ENCODE measurements at places on chromosomes 11 and 22.

GRCh38 chr22:37185646-37186227 lies 2.3 kb downstream of the C1QTNF6 start:
- no peak for DNase-seq

GRCh38 chr11:47466701-47467250 lies 17.8 kb upstream of the RAPSN start:
- DNase-seq = no peak

DNA sequence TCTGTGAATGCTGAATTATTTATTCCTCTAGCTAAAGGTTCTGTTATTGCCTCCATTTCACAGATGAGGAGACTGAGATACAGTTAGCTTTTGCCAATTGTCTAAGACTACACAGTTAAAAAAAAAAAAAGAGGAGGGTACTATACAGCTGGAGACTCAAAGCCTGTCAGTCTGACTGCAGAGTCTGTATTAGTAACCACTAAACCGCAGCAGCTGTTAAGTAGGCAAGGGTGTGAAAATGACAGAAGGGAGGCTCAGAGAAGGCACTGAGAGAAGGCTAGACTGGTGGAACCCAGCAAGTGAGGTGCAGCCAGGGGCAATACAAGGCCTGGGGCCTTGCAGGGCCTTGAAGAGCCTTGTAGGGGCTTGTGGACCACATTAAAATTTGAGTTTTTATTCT lies 181.2 kb downstream of the CSNK2A3 start:
- DNase-seq = no peak

GRCh38 chr22:33105501-33105911 lies 47.3 kb upstream of the SYN3 start:
- peak; percentile 42 for DNase-seq

- no peak for DNase-seq
Measured at GRCh38 chr11:45806072-45806933, 1.4 kb downstream of the SLC35C1 start.

DNA sequence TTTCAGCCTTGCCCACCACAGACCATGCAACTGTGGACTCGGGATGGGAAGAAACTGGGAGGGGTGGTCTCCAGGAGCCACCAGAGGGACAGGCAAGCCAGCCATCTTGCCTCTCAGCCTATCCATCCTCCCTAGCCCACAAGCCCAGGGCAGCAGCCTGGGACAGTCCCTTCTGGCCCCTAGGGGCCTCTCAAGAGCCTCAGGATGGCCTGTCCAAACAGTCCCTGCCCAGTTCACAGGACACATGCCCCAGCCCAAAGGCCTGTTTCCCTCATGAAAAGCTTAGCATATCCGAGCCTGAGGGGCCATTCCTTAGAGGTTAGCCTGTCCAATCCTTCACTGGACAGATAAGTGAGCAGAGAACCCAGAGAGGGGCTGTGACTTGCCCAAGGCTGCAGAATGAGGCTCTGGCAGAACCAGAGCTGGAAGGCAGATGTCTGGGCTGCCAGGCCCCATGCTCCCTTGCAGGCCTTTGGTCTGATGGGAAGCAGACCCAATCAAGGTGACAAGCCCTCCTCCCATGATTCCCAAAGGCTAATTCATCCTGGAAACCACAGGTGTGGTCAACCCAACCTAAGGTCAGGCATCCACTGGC lies 28.2 kb downstream of the LRRC10B start:
- DNase-seq = no peak

- DNase-seq = no peak
Measured at GRCh38 chr11:114346709-114347141, 50.5 kb downstream of the NNMT start.

DNA sequence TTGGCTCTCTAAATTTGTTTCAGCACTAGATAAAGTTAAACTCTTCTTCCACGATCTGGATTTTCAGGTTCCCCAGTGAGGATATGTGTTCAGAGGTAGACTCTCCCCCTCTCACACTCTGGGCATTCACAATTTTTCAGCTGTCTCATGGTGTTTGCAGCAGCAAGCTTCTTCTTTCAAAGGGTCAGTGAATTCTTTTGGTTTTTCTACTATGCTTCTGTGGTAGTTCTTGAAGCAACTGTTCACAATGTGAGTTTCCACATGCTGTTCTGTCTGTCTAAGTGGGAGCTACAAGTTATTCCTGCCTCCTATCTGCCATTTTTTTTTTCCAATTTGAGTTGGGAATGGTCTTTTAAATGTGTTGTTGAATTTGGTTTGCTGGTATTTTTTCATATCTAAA lies 25.4 kb downstream of the CNTF start:
- no peak for DNase-seq

- no peak for DNase-seq
Measured at GRCh38 chr11:7428196-7428595, 57.1 kb upstream of the OLFML1 start.

GRCh38 chr11:66006891-66007176 lies 4.5 kb downstream of the BANF1 start:
- no peak for DNase-seq

DNA sequence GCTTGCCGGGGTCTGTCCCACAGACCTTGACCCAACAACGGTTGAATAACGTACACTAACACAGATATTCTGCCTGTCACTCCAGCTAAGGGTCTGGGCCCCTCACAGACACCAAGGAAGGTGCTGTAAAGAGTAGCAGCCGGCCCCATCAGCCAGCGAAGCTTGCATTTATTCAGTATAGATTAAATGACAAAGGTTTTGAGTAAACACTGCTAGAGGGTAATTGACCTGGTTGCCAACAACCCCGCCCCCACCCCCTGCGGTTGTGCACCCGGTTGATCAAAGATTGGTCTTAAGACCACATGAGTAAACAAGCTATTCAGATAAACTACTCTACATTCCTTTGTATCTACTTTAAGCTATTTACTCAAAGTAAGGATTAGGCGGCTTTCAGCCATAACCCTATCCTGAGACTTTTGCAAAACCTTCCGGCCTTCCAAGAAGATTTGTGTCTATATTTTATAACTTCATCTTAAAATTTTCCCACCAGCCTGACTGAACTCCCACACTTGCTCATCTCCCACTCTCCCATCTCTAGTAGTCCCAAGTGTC lies 4.8 kb upstream of the CKAP5 start:
- DNase-seq = no peak

DNA sequence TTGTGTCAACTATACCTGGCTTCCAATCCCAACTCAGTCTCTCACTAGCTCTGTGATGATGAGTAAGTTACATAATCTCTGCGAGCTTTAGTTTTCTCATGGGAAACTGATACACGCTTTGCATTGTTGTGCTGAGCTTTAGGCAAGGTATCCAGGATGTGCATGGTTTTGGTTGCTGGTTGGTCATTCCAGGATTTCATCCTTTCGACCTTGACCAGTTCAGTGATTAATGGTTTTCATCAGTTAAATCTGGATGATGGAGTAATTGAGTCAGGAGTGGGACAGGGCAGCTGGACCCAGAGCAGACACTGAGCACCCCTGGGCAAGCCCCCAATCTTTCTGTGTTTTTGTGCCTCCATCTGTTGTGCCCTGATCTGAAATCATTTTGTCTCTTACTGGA lies 417.3 kb upstream of the CADM1 start:
- no peak for DNase-seq

- DNase-seq = no peak
Measured at GRCh38 chr11:12066799-12067508, 43.4 kb upstream of the MICAL2 start.

- DNase-seq = no peak
Measured at GRCh38 chr22:36379593-36380361, 8.0 kb downstream of the MYH9 start.

DNA sequence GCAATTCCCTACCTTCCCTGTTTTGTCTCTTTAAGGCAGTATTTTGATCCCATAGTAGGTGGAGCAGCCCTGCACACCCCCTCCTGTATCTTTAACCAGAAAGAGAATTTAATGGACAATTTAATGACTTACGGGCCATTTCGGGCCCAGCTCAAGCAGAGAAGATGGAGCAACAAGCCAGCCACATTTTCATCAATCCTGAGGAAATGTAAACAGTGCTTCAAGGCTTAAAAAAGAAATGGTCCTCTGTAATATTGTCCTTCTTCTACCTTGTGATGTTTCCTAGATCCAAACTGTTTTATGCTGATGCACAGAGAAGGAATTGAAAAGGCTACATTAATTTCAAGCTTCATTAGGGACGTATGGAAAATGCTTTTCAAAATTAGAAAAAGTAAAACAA lies 88.6 kb downstream of the MTMR3 start:
- no peak for DNase-seq

DNA sequence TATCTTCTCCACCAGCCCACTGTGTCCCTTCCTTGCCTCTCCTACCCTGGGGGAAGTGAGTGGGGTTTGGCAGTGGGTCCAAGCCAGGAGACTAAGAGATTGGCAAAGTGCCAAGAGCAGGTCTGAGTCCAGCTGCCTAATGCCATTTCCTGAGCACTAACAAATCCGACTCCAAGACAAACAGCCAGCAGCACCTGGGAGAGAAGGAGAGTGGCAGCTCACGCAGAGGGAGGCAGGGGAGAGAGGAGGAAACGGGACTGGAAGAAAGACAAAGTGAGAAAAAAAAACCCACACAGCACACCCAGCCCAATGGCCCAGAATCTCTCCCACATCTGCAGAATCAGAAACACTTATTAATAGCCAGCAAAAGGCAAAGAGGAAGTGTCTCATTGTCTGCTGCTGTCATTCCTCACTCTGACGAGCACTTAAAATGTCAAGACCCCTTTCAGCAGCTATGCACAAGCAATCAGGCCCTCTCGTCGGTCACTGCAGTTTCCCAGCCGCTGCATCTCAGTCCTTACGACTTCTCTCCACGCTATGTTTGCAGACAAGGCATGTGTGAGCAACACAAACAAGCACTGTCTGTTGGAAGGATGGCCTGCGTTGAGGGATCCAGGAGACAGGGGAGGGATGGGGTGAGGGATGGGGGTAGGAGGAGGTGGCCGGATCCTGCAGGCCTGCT lies 558.4 kb upstream of the CADM1 start:
- DNase-seq = no peak
